ENCODE measurements at places on chromosomes 11 and 22. TPM values are rescaled to one million over a fixed set of nuclear protein-coding genes. Genes with fewer than 3 reads are reported as not detected.

Gene PATE2
- total RNA-seq: 0.13 TPM

Gene TEX54
- not detected for total RNA-seq

Gene CARNS1
- 0.13 TPM for total RNA-seq

Gene PRR5L
- total RNA-seq: 7.6 TPM

Gene CDC45
- 11.2 TPM for total RNA-seq

Gene MS4A3
- not detected for total RNA-seq

Gene IGF2
- under 0.01 TPM for total RNA-seq

Gene CHRM1
- not detected for total RNA-seq

Gene SHANK3
- 0.79 TPM for total RNA-seq

Gene CRY2
- total RNA-seq: 13.2 TPM

Gene PRAME
- 0.06 TPM for total RNA-seq

Gene GRM5
- total RNA-seq: 0.06 TPM

Gene C22orf42
- not detected for total RNA-seq

Gene BMAL1
- 10.3 TPM for total RNA-seq

Data from aortic smooth muscle cell (primary cell).